ENCODE measurements at places on chromosomes 3 and 15.

DNA sequence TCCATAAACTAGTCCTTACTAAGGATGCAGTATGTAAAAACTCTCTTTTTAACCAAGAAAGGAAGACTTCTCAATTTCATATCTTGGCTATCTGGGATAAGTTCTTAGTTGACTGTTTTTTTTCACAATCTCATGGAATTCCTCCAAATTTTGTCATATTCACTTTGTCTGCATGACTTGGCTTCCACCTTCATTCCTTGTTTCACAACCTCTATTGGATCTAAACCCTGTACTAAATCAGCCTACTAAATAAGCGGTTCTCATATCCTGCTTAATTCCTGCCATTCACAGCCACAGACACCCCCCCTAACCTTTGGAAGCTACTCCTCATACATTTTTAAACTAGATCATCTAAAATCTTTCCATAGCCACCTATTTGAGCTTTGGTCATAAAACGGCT lies 370.6 kb upstream of the NAALADL2 start:
- no peak for DNase-seq

- no peak for DNase-seq
These were observed 22.5 kb upstream of the PLXND1 start for GRCh38 chr3:129629011-129629410.

GRCh38 chr15:74482661-74483060 lies 21.7 kb upstream of the UBL7 start:
- no peak for DNase-seq

GRCh38 chr3:30692498-30693130 lies 86.2 kb downstream of the TGFBR2 start:
- DNase-seq: no peak

DNA sequence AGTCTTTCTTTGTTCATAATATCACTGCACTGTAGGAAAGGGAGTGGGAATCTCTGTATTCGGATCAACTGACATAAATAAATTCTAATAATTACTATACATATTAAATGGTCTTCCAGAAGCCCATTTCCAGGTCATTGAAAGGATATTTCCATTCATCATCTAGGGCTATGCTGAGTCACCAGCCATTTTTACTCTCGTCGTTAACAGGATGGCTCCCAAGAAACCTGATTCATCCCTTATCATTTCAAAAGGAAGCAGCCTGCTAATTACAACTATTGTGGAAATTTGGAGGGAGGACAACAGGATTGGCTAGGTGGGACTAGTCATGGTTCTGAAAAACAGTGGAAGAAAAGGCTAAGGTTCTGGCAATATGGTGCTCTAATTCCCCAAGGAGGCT lies 13.6 kb downstream of the GMNC start:
- peak; percentile 47 for DNase-seq

GRCh38 chr3:109553591-109554371 lies 216.4 kb upstream of the DPPA4 start:
- peak; percentile 11 for DNase-seq

DNA sequence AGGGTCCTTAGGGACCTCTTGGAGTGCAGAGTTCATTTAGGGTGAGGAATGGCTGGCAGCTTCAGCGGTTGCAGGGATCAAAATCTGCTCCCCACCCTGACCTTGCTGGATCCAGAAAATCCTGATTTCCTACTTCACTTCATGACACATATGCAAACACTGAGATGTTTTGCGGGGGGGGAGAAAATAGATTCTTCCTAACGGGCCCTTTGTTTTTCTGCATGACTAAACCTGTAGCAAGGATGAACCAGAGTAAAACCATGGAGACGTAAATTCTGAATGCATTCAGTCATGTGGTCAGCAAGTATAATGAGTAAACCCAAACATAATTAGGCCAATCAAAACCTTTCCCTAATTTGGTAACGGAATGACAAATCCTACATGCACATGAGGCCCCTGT lies 20.0 kb upstream of the RBP1 start:
- DNase-seq: peak; percentile 97

DNA sequence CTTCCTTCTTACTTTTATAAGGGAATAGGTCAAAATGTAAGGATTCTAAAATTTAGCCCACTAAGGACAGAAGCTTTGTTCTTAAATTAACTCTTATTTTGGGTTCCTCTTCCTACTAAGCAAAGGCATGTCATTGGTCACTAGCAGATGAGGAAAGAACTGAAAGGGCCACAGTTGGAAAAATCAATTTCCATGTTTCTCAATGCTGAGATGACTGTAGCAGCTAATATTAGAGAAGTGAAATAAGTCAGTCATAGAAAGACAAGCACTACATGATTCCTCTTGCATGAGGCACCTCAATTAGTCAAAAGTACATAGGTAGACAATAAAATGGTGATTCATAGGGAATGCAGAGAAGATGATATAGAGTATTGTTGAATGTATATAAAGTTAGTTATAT lies 353.7 kb downstream of the RSL24D1 start:
- peak; percentile 11 for DNase-seq

GRCh38 chr15:80801891-80802680 lies 22.9 kb downstream of the CEMIP start:
- peak; percentile 55 for DNase-seq

DNA sequence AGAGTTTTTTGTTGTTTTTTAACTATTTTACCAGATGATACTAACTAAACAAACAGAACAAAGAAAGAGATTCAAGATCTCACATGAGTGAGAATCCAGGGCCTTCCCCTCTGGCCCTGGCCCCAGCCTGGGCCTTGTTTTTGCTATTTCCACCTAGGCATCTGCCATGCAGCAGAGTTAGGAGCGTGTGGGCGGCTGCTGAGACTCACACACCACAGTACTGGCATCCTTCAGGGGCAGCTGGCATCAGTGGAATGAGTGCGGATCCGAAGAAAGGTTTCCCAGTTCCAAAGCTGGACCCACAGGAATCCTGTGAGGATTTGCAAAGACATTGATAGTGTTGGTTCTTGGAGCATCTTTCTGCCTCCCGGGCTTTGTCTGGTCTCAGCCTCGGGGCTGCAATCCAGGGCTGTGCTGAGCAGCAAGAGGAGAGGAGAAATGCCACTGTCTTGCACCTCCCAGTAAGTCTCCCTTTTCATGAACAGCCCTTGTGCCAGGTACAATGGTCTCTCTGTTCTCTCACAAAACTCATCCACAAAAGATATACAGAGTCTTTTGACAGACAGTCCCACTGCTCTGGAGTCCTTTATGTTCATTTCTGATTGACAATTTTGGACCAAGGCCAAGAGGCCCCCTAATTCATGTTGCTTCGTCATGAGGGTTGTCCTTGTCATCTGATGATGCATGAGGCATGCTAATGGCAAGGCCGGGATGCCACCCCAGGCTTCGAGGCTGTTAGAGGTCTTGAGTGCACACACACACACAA lies 46.6 kb downstream of the APH1B start:
- DNase-seq: no peak

- DNase-seq: peak; percentile 82
These were observed 345.7 kb downstream of the SV2B start for GRCh38 chr15:91445695-91446228.

DNA sequence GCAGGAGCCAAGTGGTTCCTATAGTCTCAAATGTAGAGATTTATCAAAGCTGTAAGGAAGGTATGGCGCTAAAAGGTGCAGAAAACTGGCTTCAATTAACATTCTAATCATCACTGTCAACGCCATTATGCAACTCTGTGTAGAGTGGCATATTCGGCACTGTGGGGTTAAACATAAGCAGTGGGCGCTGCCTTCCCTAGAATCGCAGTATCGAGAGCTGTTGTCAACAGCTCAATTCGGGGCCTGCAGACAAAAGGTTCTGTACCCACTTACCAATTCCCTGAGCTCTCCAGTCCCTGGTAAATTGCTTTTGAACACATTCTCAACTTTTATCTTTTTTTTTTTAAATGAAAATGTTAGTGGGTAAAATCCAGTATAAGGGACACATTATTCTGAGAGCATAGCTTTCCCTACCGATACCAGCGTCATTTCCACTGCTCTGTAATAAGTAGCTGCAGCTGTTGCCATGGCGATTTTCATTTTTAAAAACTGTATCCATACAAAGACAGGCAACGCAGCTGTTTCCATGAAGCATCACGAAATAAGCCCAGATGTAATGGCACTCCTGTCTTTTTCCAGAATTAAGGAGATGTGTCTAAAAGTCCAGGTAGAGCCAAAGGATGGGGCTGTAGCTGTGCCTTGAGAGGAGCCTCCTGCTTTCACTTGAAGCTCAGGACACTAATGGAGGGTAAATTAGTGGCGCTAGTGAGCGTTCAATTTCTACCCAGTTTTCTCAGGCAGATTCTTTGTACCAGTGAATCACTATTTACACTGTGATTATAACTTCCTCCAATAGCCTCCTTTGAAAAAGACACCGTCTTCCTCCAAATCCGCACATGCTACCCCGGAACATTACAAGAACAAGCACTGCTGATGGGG lies 250.3 kb downstream of the SLC9A9 start:
- DNase-seq: peak; percentile 38

GRCh38 chr15:68232937-68233336 lies 3.4 kb upstream of the CLN6 start:
- DNase-seq: no peak

GRCh38 chr15:91468871-91469580 lies 369.0 kb downstream of the SV2B start:
- no peak for DNase-seq

DNA sequence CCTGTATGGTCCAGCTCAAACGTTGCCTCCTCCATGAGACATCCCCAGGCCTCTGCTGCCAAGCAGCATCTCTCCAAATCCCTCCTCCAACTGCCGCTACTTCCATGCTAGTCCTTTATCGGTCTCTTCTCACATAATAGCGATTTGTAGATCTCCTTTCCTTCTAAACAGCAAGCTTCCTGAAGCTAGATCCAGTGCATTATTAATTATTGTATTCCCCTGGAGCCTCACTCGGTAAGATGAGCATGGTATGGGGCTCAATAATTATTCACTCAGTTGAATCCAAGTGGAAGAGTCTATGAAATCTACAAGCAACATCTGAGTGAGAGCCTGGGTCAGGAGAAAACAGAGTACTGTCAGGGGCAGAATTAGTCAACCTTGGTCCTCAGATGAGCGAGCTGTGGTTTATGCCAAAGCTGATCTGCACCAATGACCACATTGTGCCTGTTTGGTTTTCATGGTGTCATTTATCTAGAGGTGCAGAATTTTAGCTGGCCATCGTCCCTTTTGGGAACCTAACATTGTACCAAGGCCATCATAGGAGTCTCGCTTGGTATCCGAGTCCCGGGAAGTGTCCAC lies 93.8 kb upstream of the UBE2E1 start:
- no peak for DNase-seq

DNA sequence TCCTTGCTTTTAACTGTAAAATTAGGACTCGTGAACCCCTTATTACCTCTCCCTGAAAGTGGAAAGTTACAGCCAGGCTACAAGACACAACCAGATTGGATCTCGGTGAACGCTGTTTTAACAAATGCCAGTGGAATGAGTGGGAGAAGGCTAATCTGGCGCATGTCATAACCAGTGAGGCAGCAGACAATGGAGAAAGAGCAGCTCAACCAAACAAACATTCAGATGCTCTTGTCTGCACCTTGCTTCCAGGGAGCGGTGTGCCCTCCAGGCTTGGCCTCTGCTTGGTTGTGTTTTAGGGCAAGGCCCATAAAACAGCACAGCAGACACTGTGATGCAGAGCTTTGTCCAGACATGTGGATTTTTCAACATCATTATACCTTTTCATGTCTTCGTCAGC lies 45.9 kb upstream of the ATP1B3 start:
- peak; percentile 100 for DNase-seq

DNA sequence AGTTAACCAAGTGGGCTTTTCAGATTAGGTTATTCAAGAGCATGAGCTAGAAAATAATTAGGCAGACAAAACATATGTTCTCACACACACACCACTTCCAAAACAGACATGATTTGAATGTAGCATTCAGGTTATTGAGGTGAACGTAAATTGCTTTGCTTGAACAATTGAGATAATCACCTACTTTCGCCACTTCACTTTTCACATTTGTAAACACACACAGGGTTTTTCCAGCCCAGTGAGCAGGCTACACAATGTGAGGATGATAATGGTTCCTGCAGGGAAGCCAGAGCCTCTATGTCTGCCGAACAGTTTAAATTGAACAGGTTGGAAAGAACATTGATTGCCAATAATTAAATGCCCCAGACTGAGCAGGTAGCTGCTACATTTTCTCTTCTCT lies 560.8 kb downstream of the OCA2 start:
- no peak for DNase-seq

GRCh38 chr3:195546130-195546560 lies 3.0 kb upstream of the PPP1R2 start:
- DNase-seq: peak; percentile 94

GRCh38 chr3:66615643-66616301 lies 115.0 kb upstream of the LRIG1 start:
- no peak for DNase-seq

DNA sequence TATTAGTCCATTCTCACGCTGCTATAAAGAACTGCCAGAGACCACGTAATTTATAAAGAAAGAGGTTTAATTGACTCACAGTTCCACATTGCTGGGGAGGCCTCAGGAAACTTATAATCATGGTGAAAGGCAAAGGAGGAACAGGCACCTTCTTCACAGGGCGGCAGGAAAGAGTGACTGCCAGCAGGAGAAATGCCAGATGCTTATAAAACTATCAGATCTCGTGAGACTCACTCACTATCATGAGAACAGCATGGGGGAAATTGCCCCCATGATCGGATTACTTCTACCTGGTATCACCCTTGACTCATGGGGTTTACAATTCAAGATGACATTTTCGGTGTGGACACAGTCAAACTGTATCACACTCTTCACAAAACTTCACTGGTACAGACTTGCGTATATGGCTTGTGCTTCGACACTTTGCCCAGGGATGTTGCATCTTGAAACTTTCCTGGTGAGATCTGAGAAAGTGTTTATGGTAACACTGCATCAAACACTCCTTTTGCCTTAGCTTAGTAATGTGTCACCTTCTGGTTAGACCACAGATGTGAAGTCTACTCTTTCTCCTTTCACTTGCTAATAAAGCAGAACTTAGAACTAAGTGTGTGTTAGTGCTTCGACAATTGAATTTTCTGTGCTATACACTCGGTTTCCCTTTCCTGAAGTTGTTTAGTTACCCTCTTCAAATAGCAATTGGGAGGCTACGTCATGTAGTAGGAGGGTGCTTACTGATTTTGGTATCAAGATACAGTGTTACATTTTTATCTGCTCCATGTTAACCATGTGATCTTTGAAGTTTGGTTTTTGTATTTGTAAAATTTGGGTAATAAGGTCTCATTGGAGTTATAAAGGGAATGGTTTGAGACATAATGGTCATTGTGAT lies 185.7 kb downstream of the LPP start:
- DNase-seq: no peak

DNA sequence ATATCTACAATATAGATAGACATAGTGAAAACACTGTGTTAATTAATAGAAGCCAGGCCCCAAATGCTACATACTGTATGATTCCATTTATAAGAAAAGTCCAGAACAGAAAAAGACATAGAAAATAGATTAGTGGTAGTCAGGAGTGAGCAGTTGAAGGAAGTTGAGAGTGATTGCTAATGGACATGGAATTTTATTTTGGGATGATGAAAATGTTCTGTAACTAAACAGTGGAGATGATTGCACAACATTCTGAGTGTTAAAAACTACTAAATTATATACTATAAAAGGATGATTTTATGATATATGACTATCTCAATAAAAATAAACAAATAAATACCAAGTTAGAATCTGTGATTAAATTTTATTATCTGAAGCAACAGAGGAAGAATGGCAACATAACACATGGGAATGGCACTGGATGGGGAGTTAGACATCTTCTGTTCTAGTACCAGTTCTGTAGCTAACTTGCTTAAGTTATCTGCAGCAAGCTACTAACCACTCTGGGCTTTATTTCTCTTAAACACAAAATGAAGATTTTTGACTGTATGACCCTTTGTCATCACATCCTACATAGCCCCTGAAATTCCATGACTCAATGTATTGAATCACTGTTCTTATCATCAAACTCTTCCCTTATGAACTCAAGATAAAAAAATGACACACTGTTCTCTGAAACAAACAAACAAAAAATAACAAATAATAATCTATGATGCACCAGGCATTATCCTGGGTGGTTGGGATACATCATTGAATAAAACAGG lies 612.7 kb downstream of the TBL1XR1 start:
- DNase-seq: peak; percentile 14

Measured in epithelial cell of esophagus (primary cell).